ENCODE measurements at places on chromosomes 7 and 10.
A peak's percentile ranks its signal among the peaks of the same experiment; 100 is the strongest.

DNA sequence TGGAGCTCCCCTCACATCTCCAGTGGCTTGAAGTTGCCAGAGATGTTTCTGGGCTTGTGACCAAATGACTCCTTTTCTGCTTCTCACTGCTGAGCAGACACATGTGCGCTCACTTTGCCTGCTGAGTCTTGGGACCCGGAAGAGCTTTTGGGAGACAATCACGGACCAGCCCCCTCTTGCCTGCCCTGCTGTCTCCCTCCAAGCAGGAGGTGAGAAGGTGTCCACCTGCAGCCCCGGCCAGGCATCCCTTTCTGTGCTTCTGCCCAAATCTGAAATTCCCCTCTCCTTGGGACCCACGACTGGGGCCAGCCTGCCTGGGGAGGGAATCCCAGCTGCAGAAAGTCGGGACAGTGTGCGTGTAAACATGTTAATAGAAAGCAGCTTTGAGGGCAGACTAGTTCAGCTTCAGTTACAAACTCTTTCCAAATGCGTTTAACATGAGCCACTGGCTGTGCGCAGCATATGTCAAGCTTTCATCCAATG lies 31.7 kb downstream of the HTRA1 start:
- DNase-seq: no peak
- no peak overlapping the region for H3K27ac ChIP-seq
- H3K4me1 ChIP-seq: peaks cover 13% of the 10 kb centered on the region
- no peaks in the 10 kb centered on the region for H3K27me3 ChIP-seq

- H3K36me3 ChIP-seq: no peaks in the 10 kb centered on the region
- H3K4me3 ChIP-seq: no peak overlapping the region
- no peak overlapping the region for H3K27ac ChIP-seq
- no peaks in the 10 kb centered on the region for H3K4me1 ChIP-seq
Observed at GRCh38 chr7:37703361-37703760, 19.8 kb downstream of the GPR141 start.

DNA sequence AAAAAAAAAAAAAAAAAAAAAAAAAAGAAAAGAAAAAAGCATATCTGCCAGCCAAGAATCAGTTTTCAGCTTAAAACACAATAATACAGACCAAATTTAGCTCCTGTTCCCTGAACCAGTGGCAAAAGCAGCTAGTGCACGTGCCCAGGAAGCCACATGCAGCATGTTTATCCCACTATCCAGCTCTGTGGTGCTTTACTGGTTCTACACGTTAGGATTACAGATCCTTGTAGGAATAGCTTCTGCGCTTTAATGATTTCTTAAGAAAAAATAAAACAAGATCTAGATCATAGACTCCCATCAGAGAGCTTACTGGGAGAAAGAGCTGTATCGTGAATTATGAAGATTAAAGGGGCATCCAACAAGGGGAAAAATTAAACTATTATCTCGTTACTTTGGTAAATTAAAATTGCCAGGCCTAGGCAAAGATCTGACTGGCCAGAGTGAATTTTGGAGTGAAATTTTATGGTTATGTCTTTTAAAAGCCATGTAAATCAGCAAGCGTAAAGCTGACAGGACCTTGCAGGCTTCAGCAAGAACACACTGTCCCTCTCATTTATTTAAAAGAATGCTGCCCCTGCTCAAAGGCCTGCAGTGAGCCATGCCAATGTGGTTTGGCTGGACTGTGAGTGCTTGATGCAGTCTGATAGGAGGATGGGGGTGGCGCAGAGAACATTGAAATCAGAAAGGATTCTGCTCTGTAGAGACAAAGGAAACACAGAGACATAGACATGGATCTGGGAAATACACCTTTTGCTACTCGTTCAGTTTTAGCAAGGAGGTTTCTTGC lies 177.3 kb upstream of the PHYHIPL start:
- no peaks in the 10 kb centered on the region for H3K27me3 ChIP-seq
- no peak overlapping the region for H3K4me3 ChIP-seq
- no peak for DNase-seq
- no peak overlapping the region for H3K27ac ChIP-seq
- no peaks in the 10 kb centered on the region for H3K4me1 ChIP-seq

GRCh38 chr10:1661859-1662437 lies 75.4 kb downstream of the ADARB2 start:
- no peaks in the 10 kb centered on the region for H3K4me1 ChIP-seq
- no peak overlapping the region for H3K4me3 ChIP-seq
- peaks cover 17% of the 10 kb centered on the region for H3K27me3 ChIP-seq
- H3K36me3 ChIP-seq: no peaks in the 10 kb centered on the region

DNA sequence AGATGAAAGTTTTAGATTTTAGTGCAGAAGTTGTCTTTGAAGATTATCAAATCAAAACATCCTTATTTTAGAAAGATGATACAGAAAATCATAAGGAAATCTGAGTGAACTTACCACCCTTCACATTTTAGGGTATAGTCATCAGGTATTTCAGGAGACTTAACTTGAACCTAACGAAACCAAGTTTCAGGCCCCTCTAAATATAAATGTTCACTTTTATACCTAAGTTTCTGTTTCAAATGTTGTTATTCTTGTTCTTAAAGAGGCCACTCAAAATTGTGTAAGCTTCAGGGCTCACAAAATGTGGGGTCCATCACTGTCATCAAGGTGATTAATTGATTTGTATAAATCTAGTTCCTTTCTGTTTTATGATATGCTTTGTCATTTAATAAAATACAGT lies 216.2 kb downstream of the KIAA1217 start:
- H3K27ac ChIP-seq: no peak overlapping the region
- H3K4me3 ChIP-seq: no peak overlapping the region
- no peaks in the 10 kb centered on the region for H3K4me1 ChIP-seq

- H3K36me3 ChIP-seq: no peaks in the 10 kb centered on the region
- no peak overlapping the region for H3K27ac ChIP-seq
- H3K4me1 ChIP-seq: peaks cover 22% of the 10 kb centered on the region
Observed at GRCh38 chr10:80413271-80413996, 5.1 kb downstream of the PRXL2A start.

- no peak overlapping the region for H3K4me3 ChIP-seq
- H3K36me3 ChIP-seq: peaks cover 18% of the 10 kb centered on the region
- H3K4me1 ChIP-seq: no peaks in the 10 kb centered on the region
- no peak overlapping the region for H3K27ac ChIP-seq
- H3K27me3 ChIP-seq: no peaks in the 10 kb centered on the region
Observed at GRCh38 chr7:53205006-53205405, 169.6 kb downstream of the POM121L12 start.

GRCh38 chr7:152735443-152736004 lies 24.0 kb upstream of the ACTR3B start:
- no peaks in the 10 kb centered on the region for H3K4me1 ChIP-seq
- DNase-seq: no peak
- no peak overlapping the region for H3K27ac ChIP-seq

DNA sequence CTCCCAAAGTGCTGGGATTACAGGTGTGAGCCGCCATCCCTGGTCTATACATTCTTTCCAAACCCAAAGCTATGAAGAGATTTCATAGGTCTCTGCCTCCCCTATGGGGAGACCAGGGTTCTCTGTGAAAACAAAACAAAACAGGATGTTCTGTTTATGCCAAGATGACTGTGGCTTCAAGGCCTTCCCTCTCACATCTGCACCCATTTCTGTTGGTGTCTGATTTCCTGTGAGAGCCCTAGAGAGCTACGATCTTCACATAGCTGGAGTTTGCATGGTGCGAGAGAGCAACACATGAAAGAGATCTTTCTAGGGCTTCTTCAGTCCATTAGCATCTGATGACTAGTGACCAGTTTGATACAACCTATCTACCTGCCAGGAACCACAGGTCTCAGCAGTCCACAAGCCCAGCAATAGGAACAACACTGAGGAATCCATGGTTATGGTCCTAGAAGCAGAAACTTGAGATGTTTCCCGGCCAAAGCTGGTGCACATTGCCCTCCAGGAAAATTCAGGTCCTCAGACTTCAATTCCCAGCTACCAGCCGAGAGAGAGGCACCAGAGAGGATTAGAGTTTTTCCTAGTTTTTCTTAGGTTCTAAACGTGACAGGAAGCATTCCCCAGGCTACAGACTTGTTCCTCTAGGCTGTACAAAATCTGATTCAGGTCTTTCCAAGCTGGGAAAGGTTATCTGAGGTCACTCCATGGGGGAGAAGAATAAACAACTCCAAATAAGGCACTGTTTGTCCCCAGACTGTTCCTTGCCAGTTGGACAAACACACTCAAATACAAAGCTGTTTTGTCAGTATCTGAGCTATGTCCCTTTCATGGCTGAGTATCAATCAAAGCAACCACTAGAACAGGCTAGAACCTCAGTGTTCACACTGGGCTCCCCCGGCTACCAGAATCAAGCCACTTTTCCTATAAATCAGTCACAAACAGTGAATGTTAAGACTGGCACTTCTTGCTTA lies 259.7 kb downstream of the CALN1 start:
- no peak for DNase-seq
- no peak overlapping the region for H3K27ac ChIP-seq
- no peak overlapping the region for H3K4me3 ChIP-seq
- no peaks in the 10 kb centered on the region for H3K4me1 ChIP-seq
- no peaks in the 10 kb centered on the region for H3K36me3 ChIP-seq

- H3K36me3 ChIP-seq: no peaks in the 10 kb centered on the region
- H3K4me3 ChIP-seq: no peak overlapping the region
- no peak overlapping the region for H3K27ac ChIP-seq
- DNase-seq: no peak
- H3K4me1 ChIP-seq: peaks cover 3% of the 10 kb centered on the region
Observed at GRCh38 chr10:78443900-78444571, 410.4 kb downstream of the RPS24 start.

GRCh38 chr7:131110297-131111080 lies 217.2 kb upstream of the MKLN1 start:
- peak overlapping the region; percentile 78 for H3K27ac ChIP-seq
- H3K27me3 ChIP-seq: no peaks in the 10 kb centered on the region
- H3K4me1 ChIP-seq: peaks cover 30% of the 10 kb centered on the region
- H3K36me3 ChIP-seq: peaks cover 9% of the 10 kb centered on the region

All from naive thymus-derived CD8-positive, alpha-beta T cell (primary cell).